ENCODE measurements at places on chromosomes 5 and 9. TPM values are rescaled to one million over a fixed set of nuclear protein-coding genes. Genes with fewer than 3 reads are reported as not detected.

DNA sequence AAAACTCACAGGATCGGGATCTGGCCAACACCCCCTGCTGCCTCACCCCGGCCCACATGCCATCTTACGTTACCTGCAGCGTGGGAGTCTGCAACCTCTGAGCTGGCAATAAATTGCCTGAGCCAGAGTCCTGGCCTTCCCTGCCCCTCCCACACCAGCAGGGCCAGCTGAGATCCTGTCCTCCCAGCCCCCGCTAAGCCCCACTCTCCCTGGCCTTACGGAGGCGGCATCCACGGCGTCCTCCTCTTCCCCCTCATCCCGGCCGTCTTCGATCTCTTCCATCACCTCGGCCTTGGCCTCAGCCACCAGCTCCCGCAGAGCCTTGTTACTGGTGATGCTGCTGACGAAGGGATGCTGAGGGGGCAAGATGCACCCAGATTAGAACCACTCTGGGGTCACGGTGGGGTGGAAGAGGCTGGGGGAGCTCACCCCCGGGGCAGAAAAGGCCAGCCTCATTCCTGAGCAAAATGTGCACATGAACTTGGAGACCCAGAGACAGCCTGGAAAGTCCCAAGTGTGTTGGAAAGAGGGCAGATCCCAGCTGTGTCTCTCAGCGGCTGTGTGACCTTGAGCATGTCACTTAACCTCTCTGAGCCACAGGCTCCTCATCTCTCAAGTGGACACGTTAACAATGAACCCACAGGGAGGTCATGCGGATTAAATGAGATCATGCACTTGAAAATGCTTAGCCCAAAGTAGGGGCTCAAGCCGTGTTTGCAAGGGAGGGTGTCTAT is 89.9 kb upstream of the FBXW11 start:
- no peak for DNase-seq

DNA sequence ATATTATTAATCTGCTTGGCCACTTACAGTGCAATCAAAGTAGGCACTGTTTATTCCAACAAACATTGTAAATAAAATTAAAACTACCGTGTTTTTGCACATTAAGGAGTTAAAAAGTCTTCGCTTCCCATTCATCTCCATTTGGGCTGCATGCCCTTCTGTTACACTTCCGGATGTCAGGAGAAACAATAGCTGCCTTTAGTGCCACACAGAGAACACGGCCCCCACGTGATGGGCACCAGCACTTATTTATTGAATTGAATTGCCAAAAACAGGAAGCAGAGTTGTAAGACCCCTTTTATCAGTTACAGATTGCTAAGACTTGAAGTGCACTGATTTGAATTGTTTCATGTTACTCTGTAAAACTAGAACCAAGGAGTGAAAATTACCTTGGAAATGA is 80.4 kb downstream of the LHFPL2 start:
- DNase-seq, result no peak

DNA sequence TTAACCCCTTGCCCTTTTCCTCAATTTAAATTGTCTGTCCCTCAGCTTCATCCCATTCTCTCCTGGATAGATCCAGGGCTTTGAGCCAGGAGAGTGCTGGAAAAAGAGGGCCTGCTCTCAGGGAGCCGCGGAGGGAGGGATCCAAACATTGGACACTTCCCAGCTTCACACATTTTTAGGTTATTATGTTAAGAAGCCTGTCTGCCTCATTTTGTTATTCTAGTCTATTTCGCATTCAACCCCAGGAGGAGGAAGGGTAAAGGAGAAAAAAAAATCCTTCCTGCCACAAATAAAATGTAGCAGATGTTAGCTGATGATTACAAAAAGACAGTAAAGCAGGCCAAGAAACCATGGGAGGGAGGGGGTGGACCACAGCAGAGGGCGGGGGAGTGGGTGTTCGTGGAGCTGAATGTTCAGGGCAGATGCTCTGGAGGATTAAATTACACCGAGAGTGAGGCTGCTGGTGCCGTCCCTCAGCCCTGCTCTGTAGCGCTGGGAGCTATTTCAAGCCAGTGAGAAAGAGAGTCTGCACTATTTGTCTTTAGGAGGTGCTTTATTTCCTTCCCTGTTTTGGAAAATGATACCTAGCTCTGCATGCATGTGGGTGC is 60.6 kb upstream of the ZFR start:
- DNase-seq, result peak; percentile 68

MFAP3 gene
- polyA plus RNA-seq, result 50.9 TPM
